RCC 7860 (cell line): ENCODE measurements at places on chromosomes 7 and 10.

DNA sequence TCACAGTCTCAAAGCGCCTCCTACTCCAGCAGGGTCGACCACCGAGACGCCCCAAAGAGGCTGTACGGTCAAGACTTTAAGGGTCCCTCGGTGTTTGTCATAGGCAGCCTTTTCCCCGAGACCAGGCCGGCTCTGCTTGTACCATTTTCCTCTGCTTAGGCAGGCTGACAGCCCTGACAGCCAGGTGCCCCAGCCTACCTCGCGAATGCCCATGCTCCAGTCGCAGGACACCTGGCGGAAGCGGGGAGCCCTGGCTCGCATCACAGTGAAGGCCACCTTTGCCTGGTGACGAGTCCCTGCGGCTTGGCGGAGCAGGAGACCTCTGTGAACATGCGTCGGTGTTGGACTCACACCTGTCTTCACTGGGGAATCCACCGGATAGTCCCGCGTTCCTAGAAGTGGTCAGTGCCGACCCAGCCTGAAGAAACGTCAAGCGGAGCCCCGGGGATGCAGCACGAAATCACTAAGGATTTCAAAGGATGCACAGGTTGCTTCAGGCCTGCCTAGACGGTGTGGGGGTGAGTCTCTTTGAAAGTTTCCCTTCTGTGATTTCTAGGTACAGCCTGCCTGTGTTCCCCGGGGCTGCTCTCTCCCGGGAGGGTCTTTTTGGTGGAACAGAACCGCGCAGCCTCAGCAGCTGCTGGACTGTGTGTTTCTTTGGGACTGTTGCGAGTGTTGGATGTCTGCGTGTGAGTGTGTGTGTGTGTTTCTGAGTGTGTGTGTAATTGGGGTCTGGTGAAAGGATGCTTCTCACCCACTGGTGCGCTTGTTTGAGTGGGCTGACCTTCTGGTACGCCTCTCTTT is 30.5 kb upstream of the ZNF273 start:
- no peak for DNase-seq

DNA sequence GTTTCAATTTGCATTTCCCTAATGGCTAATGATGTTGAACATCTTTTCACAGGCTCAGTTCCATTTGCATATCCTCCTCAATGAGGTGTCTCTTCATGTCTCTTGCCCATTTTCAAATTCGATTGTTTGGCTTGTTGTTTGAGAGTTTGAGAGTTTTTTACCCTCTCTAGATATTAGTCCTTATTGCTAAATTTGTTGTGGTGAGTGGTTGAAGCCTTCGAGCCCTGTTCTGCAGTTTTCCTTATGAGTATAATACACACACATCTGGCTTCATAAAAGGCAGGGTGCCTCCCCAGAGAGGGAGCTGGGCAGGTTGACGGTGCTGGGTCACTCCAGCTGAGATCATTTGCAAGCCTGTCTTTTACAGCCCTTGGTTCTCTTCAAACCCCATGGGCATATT is 65.1 kb downstream of the RGS10 start:
- no peak for DNase-seq

DNA sequence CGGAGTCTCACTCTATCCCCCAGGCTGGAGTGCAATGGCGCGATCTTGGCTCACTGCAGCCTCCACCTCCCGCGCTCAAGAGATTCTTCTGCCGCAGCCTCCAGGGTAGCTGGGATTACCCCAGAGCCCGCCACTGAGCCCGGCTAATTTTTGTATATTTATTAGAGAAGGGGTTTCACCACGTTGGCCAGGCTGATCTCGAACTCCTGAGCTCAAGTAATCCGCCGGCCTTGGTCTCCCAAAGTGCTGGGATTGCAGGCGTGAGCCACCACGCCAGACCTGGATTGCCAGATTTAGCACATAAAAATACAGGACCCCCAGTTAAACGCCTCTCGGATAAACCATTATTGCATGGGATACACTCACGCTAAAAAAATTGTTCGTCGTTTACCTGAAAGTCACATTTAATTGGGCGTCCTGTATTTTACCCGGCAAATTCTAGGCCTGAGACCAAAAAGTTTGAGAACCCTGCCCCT is 375 bp upstream of the GATAD1 start:
- no peak for DNase-seq

- DNase-seq, result no peak
Measured at GRCh38 chr10:43306899-43307298, 40.0 kb upstream of the RASGEF1A start.

DNA sequence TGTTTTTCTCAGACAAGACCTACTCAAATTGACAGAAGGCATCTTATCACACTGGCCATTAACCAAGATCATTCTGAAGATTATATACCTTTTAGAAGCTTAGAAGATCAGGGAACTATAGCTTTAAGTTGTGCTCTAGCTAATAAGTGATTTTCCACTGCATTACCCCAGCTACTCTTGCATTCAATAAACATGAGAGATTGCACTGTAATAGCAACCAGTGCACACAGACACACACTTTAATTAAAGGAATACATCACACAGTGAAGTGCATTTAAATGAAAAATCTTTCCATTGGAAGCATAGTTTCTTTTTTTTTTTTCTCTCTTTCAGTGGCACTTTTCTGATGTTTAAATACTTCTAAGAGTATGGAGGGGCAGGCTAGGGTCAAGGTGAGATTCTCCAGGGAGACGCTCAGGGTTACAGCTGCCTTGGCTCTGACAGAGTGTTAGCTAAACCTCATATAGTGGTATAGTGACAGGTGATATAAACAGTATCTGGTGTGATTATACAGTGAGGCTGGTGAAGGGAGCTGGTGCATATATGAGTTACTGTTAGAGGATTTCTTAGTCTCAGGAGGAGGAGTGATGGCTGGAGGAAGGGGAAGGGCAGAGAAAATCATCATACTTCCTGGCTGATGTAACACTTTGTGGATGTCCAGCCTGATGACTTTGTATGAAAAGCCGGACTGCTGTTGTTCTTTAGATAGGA is 369.5 kb downstream of the SORCS3 start:
- DNase-seq, result no peak

DNA sequence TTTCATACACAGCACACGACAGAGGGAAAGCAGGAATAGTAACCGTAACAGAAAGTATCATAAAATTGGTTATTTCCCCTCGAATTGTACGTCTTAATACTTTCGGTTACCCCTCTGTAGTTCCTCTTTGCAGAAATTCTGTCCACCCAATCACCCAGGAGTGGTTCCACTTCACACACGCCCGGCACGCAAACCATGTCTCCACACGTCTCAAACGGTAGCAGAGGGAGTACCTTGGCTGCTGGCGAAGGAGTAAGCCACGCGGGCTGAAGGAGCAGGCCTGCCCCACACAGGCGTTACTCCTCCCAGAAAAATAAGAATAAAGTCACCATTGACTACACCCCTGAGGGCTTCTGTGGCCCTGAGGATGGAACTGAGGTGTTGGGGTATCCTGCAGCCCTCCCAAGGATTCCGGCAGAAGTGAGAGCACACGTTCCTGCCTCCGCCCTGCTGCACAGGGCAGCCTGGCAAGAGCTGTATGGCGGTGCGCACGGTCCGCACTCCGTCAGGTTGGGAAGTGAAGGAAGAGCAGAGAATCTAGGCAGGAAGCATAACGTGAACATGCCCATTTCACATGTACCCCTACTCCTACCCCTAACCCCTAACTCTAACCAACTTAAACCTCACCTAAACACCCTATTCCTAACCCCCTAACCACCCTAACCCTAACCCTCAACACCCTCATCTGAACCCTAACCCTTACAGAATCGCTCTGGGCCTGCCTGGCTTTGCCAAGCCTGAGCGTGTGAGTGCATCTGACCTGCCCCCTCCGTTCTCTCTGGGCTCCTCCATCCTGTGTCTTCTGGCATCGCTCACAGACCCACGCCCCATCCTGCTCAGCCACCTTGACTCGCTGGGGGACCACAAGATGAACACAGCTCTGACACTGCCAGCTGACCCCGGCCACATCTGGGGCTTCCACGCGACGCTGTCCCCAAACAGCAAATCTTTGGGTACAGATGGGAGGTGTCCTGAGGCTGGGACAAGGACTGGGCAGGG is 18.2 kb downstream of the GPR146 start:
- no peak for DNase-seq
